ENCODE measurements at places on chromosomes 4 and X. TPM values are rescaled to one million over a fixed set of nuclear protein-coding genes. Genes with fewer than 3 reads are reported as not detected.

GRCh38 chr4:53240573-53240972, 125.3 kb downstream of the SCFD2 start:
- H3K4me3 ChIP-seq, result no peak overlapping the region
- H3K36me3 ChIP-seq, result peaks cover 4% of the 10 kb centered on the region
- H3K4me1 ChIP-seq, result no peaks in the 10 kb centered on the region

- peaks cover 10% of the 10 kb centered on the region for H3K27me3 ChIP-seq
- no peak overlapping the region for H3K4me3 ChIP-seq
- H3K4me1 ChIP-seq, result no peaks in the 10 kb centered on the region
Observed at GRCh38 chr4:118942465-118942864, 53.8 kb downstream of the SYNPO2 start.

DNA sequence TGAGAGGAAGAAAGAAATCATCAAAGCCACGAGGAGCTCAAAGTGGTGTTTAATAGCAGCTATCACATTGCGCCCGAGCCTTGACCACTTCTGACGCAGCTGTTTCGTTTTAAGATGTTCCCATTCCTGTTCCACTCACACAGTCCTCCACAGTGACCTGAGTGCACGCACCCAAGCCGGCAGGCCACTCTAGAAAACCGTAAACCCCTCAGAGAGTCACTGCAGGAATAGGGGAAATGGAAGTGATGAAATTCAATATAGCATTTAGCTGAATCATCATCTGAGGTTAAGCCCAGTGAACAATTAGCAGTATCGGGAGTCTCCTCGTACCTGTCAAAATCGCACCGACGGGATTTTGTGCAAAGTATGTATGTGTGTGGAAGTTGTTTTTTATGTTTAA, 17.9 kb upstream of the HAND2 start:
- H3K27me3 ChIP-seq, result peaks cover 36% of the 10 kb centered on the region
- no peaks in the 10 kb centered on the region for H3K4me1 ChIP-seq
- H3K4me3 ChIP-seq, result no peak overlapping the region
- no peaks in the 10 kb centered on the region for H3K36me3 ChIP-seq
- no peak for DNase-seq

GRCh38 chr4:82371497-82371896, 2.3 kb downstream of the HNRNPD start:
- peaks cover 54% of the 10 kb centered on the region for H3K4me1 ChIP-seq
- DNase-seq, result no peak
- peak overlapping the region; percentile 99 for H3K4me3 ChIP-seq
- H3K27me3 ChIP-seq, result peaks cover 2% of the 10 kb centered on the region
- peaks cover 55% of the 10 kb centered on the region for H3K36me3 ChIP-seq

DNA sequence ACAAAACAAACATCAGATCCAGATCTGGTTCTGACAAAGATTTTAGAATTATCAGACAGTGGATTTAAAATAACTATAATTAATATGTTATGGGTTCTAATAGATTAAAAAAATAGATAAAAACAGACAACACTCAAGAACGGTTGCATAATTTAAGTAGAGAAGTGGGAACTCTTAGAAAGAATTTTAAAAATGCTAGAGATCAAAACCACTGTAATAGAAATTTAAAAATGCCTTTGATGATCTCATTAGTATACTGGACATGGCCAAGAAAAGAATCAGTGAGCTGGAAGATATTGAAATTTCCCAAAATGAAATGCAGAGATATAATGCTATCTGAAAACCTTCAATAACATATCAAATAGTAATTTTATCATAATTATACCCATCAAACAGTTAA, 28.3 kb upstream of the DYNLT3 start:
- no peak overlapping the region for H3K27ac ChIP-seq
- no peaks in the 10 kb centered on the region for H3K4me1 ChIP-seq
- H3K27me3 ChIP-seq, result peaks cover 3% of the 10 kb centered on the region
- no peak for DNase-seq
- H3K4me3 ChIP-seq, result no peak overlapping the region

GRCh38 chr4:80365928-80366327, 30.4 kb downstream of the CFAP299 start:
- no peak overlapping the region for H3K4me3 ChIP-seq
- H3K36me3 ChIP-seq, result no peaks in the 10 kb centered on the region
- H3K4me1 ChIP-seq, result no peaks in the 10 kb centered on the region
- H3K27me3 ChIP-seq, result peaks cover 4% of the 10 kb centered on the region
- no peak overlapping the region for H3K27ac ChIP-seq

GRCh38 chrX:25004040-25004439, 11.7 kb downstream of the ARX start:
- H3K4me1 ChIP-seq, result no peaks in the 10 kb centered on the region
- H3K27me3 ChIP-seq, result peaks cover 35% of the 10 kb centered on the region
- H3K36me3 ChIP-seq, result peaks cover 1% of the 10 kb centered on the region

GRCh38 chr4:29046781-29047180, 1673.4 kb upstream of the PCDH7 start:
- no peaks in the 10 kb centered on the region for H3K4me1 ChIP-seq
- no peak overlapping the region for H3K27ac ChIP-seq

- H3K36me3 ChIP-seq, result peaks cover 22% of the 10 kb centered on the region
- peak overlapping the region; percentile 6 for H3K4me3 ChIP-seq
Observed at GRCh38 chrX:153595859-153596857, 2.8 kb downstream of the CCNQ start.

DNA sequence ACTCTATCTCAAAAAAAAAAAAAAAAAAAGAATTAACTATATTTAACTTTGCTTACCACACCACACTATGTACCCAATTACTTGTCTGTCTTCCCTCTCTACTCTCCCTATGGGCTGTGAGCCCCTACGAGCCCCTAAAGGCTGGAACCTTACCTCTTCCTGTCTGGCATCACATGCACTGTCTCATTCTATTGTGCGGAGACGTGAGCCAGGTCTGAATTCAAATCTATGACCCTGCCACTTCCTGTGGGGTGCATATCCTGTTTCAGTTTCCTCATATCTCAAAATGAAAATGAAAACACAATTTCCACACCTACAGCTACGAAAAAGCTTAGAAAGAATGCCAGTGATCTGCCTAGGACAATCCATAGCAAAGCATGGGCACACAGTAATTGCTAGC, 42.9 kb upstream of the HS3ST1 start:
- H3K27ac ChIP-seq, result peak overlapping the region; percentile 90
- H3K4me1 ChIP-seq, result peaks cover 46% of the 10 kb centered on the region
- peaks cover 3% of the 10 kb centered on the region for H3K36me3 ChIP-seq
- no peaks in the 10 kb centered on the region for H3K27me3 ChIP-seq
- DNase-seq, result peak; percentile 57

- H3K4me1 ChIP-seq, result peaks cover 18% of the 10 kb centered on the region
- H3K27ac ChIP-seq, result peak overlapping the region; percentile 98
- no peak for DNase-seq
- peaks cover 9% of the 10 kb centered on the region for H3K27me3 ChIP-seq
- H3K36me3 ChIP-seq, result no peaks in the 10 kb centered on the region
Observed at GRCh38 chr4:51842167-51842553, 793 bp upstream of the DCUN1D4 start.

- H3K27me3 ChIP-seq, result no peaks in the 10 kb centered on the region
- DNase-seq, result no peak
- no peak overlapping the region for H3K27ac ChIP-seq
- no peaks in the 10 kb centered on the region for H3K4me1 ChIP-seq
- H3K4me3 ChIP-seq, result no peak overlapping the region
Observed at GRCh38 chr4:8698341-8699062, 105.9 kb downstream of the CPZ start.

GRCh38 chr4:5799406-5799805, 88.4 kb downstream of the EVC start:
- H3K27ac ChIP-seq, result no peak overlapping the region
- H3K4me3 ChIP-seq, result no peak overlapping the region
- H3K36me3 ChIP-seq, result no peaks in the 10 kb centered on the region
- no peaks in the 10 kb centered on the region for H3K27me3 ChIP-seq
- no peaks in the 10 kb centered on the region for H3K4me1 ChIP-seq

DNA sequence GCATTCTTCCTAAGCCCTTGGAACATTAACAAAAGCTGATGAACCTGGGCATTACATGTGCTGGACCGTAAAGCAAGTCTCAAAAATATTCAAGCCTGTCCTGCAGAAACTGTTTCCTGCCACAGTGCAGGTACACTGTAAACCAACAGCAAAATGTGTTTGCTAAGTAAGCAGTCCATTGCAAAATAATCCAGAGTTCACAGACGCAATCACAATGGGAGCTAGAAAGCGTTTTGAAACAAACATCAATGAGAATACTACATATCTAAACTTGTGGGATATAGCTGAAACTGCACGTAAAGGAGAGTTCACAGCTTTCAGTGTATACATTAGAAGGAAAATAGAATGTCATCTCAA, 61.6 kb downstream of the RGS12 start:
- H3K27me3 ChIP-seq, result peaks cover 21% of the 10 kb centered on the region
- no peak overlapping the region for H3K4me3 ChIP-seq
- H3K36me3 ChIP-seq, result no peaks in the 10 kb centered on the region
- no peak overlapping the region for H3K27ac ChIP-seq
- H3K4me1 ChIP-seq, result no peaks in the 10 kb centered on the region

GRCh38 chr4:128517739-128518510, 230.3 kb upstream of the PGRMC2 start:
- no peak overlapping the region for H3K27ac ChIP-seq
- peaks cover 3% of the 10 kb centered on the region for H3K36me3 ChIP-seq
- no peak overlapping the region for H3K4me3 ChIP-seq
- peaks cover 5% of the 10 kb centered on the region for H3K27me3 ChIP-seq
- peaks cover 25% of the 10 kb centered on the region for H3K4me1 ChIP-seq

GRCh38 chrX:110346681-110347080, 12.0 kb upstream of the RTL9 start:
- DNase-seq, result no peak
- H3K4me1 ChIP-seq, result no peaks in the 10 kb centered on the region
- no peaks in the 10 kb centered on the region for H3K36me3 ChIP-seq

- H3K4me1 ChIP-seq, result peaks cover 38% of the 10 kb centered on the region
- DNase-seq, result no peak
- no peaks in the 10 kb centered on the region for H3K36me3 ChIP-seq
- no peak overlapping the region for H3K4me3 ChIP-seq
Observed at GRCh38 chr4:152158225-152158624, 377.7 kb downstream of the FBXW7 start.

DNA sequence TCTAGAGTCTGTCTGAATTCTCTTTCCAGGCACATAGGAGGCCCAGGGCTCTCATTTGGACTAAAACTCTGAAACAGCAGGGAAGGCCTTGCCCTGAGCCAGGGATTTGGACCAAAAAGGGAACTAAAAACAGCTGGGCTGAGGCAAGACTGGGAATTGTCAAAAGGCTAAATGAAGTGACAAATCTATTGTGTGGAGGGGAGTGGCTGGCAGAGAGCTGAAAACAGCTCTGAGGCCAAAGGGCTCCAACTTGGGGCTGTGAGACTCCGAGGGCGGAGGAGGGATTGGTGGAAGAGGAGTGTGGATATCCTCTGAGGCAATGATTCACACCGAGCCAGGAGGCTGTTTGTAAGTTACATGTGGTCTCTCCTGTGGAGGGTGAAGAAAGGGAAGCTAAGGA, 63.2 kb downstream of the PHEX start:
- no peaks in the 10 kb centered on the region for H3K27me3 ChIP-seq
- no peak for DNase-seq
- H3K4me3 ChIP-seq, result no peak overlapping the region
- H3K27ac ChIP-seq, result no peak overlapping the region
- H3K4me1 ChIP-seq, result peaks cover 5% of the 10 kb centered on the region
- H3K36me3 ChIP-seq, result peaks cover 11% of the 10 kb centered on the region

Gene IL9R
- 5.3 TPM for total RNA-seq

Gene MGAT4D
- not detected for total RNA-seq

Gene SPANXN5
- total RNA-seq, result not detected

Gene RTL9
- not detected for total RNA-seq
